ENCODE measurements at places on chromosomes 7 and 10.

- no peak for DNase-seq
These were observed 121.5 kb downstream of the CTTNBP2 start for GRCh38 chr7:117751775-117752174.

DNA sequence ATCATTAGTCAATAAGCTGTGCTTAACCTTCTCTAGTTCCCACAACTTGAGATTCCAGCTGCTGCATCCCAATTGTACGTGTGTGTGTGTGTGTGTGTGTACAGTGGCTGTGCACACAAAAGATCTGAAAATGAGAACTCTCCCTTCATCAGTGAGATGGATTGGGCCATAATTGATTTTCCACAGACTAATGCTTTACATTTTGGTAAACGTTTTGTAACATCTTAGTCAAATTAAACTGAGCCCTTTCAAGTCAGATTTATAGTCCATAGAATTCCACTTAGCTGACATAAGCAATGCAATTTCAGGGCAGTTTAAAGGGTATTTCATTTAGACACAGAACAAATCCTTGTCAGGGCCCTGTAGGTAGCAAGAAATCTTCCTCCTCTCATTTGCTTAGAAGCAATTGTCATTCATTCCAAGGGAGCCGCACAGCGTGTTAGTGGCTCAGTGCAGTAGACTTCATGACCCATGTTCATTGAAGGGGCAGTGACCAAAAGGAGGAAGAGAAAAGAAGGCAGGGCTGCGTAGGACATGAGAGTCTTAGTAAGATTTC is 1123.5 kb upstream of the AUTS2 start:
- DNase-seq, result no peak

GRCh38 chr10:133278577-133279265 is 2.1 kb upstream of the ADAM8 start:
- DNase-seq, result peak; percentile 87

DNA sequence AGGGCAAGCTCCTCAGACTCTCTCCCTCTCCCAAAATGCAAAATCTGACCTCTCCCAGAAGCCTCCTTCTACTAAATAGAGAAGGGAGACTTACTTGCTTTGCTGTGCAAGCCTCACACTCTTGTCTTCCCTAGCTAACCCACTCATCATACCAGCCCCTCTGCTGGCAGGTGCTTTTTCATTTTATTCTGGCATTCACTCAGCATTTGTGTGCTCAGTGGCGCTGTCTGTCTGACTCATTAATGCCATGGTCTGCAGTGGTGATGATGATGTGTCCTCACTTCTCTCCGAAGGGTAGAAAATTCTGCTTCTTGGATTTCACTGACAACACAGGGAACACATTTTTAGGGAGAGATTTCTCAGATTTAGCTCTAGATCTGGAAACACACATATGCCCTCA is 22.0 kb upstream of the BTRC start:
- peak; percentile 54 for DNase-seq

GRCh38 chr10:48929413-48929990 is 10.1 kb downstream of the LRRC18 start:
- DNase-seq, result no peak

GRCh38 chr10:110067960-110068770 is 60.4 kb downstream of the ADD3 start:
- DNase-seq, result peak; percentile 47

DNA sequence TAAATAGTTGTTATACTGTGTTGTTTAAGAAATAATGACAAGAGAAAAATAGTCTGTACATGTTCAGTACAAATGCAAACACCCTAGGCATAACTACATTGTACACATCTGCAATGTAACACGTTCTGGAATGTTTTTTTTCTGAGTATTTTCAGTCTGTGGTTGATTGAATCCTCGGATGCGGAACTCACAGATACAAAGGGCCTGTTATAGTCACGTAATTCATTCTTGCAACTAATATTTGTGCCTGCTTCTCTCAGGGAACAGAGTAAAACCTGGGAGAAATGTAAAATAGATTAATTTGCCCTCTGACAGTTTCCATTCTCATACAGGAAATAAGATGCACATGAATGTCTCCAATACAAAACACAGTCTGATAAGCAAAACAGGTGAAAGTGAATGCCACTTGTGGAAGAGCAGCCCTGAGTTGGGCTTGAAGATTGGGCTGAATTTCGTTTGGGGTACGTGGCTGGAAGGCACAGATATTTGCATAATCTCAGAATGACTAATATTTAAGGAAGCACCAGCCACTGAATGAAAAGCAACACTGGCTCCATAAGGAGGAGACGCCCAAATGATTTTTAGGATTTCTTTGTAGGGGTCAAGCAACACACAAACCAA is 19.1 kb downstream of the DENND2A start:
- no peak for DNase-seq

GRCh38 chr7:26856176-26856985 is 8.0 kb downstream of the SKAP2 start:
- no peak for DNase-seq

DNA sequence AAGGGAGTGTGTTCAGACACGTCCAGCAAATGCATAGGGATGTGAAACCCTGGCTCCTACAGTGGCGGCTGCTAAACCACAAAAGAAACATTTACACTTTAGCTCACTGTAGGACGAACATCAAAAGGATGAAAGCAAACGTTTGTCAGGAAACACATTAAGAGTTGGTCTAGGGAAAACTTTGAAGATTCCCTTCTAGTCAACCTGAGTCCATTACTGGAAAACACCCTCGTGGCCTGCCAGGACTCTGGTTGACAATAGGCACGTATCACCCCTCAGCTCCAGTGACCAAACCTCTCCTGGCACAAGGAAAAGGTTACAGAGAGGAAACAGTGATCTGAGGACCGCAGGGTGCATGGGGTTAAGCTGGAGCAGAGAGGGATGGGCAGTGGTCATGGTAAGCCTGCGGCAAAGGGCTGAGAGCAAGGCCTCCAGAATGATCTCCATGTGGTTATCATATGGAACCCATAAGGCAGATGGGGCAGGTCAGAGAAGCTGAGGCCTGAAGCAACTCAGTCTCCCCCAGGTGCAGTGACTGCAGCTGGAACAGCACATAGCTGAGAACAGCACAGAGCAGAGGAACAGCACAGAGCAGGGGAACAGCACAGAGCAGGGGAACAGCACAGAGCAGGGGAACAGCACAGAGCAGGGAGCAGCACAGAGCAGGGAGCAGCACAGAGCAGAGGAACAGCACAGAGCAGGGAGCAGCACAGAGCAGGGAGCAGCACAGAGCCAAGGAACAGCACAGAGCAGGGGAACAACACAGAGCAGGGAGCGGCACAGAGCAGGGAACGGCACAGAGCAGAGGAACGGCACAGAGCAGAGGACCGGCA is 49.9 kb downstream of the CHST15 start:
- DNase-seq, result no peak

GRCh38 chr7:33916357-33917081 is 11.2 kb downstream of the BMPER start:
- no peak for DNase-seq

DNA sequence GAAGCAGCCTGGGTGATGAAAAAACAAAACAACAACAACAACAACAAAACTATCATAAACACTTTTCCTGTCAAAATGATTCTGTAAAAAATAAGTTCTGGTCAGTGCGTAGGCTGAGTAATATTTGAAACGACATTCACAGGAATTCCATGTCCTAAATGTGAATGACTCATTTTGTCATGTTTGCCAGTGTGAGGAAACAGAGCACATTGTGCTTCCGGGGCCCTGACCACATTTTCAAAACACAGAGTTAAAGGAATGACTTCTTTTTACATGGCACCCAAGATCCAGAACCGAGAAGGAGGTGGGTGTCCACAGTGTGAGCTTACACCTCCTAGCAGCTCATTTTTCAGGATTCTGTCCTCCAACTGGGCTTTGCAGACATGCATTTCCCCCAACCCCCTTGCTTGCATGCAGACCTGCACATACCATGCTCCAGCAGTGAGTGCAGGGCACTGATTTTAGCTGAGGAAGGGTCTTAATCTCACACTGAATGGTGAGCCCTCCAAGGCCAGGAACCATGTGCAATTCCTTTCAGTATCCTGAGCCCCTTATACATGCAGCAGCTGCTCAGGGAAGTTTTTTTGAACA is 3.0 kb downstream of the CLRN3 start:
- DNase-seq, result peak; percentile 18

DNA sequence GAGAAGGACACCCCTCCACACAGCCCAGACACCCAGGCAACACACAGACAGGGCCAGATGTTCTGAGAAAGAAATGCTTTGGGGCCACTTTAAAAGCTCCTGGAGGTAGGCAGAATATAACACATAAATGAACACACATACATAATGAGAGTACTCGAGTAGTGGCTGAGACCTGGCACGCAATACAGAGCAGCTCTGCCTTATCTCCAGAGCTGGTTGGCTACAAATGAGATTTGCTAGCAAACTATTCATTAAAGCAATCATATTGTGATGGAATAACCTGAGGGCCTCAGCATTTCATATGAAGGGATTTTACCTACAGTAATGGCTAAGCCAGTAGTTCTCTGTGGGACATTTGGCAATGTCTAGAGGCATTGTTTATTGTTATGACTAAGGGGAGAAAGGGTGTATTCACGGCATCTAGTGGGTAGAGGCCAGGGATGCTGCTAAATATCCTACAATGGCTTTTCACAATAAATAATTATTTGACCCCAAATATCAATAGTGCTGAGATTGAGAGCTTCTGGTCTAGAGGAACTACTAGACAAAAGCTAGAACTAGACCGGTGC is 5.5 kb upstream of the IMPDH1 start:
- DNase-seq, result no peak

DNA sequence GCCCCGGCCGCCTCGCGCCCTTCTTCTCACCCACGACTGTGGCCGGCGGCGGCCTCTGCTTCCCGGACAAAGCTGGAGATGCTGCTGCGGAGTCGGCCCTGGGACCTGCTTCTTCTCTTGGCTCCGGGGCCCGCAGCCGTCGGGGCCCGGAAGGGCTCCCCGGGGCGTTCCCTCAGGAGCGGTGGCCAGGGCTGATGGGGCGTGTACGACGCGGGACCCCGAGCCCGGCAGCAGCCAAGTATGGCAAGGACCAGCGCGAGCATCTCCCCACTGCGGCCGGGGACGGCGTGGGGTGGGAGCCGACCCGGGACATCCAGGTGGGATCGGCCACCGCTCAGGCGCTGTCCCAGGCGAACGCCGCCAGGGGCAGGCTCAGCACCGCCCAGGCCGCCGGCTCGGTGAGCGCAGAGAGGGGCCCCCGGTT is 27.6 kb upstream of the BMS1 start:
- DNase-seq, result no peak

DNA sequence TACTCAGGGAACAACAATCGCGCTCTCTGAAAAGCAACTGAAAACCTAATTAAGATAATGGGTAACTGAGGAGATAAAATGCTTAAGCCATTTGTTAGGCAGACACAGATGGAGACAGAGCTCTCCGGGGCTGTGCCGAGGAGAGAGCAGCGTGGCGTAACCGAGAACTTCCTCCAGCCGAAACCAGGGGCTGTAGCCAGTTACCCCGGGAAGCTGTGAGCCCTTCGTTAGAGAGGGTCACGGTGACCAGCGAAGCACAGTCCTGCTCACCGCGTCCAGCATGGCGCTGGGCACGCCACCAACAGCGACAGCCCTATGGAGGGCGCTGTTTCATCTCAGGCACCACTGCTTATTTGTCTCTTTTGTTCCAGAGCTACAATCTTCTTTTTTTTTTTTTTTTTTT is 16.1 kb downstream of the PAPOLB start:
- DNase-seq, result no peak

DNA sequence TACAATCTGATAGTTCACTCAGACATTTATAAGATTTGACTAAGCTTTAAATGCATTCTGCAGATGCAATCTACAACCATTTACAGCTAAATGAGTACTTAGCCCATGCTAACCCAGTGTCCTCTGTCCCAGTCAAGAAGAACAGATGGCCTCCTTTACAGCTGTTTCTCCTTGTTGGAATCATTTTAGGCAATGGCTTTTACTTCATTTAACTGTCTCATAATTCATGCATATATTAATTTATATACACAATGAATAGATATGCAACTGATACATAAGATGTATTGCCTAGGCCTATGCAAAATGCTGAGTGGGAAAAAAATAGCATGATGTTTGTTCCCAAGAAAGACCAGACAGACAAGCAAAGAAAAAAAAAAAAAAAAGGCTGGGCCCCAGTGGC is 82.2 kb downstream of the TSPAN12 start:
- no peak for DNase-seq

- DNase-seq, result no peak
These were observed 93.4 kb downstream of the DOCK4 start for GRCh38 chr7:112112822-112113255.

GRCh38 chr10:55668326-55668922 is 692.6 kb downstream of the ZWINT start:
- peak; percentile 11 for DNase-seq

GRCh38 chr10:45673074-45673648 is 589 bp upstream of the ZFAND4 start:
- DNase-seq, result no peak

DNA sequence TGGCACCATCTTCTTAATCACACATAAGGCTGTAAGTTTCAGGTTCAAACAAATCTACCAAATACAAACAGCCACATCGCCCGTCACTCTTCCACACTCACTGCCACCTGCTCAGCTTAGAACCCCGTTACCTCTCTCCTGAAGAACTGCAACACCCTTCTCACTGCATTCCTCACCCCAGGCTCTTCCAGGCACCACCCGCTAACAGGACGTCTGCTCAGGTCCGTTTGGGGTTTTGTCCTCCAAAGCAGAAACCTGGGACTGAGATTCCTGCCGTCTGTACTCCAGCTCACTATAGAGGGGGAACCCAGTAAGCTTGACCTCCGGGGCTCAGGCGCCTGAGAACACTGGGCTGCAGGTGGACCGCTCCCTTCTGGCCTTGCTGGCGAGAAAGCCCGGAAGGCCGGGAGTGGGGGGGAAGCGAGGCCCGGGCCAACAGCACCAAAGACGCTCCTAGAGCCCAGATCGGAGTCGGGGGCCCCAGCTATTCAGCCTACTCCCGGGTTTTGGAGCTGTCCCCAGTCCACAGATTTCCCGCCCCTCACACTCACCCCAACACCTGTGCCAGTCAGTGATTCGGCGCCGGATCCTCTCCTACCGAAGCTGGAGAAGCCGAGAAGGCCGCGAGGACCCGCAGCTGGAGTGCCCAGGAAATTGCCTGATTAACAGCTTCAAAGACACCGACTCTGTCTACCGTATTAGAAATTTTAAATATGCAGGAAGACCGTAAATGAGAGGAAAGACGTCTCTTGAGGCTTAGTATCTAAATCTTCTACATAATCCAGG is at the start of gene AP3M1:
Gene AP3M1, minus strand, starts transcription at position 625 of the 786 bp plus-strand sequence. CDS start 12,449 bp downstream, outside the sequence.
- no peak for DNase-seq

DNA sequence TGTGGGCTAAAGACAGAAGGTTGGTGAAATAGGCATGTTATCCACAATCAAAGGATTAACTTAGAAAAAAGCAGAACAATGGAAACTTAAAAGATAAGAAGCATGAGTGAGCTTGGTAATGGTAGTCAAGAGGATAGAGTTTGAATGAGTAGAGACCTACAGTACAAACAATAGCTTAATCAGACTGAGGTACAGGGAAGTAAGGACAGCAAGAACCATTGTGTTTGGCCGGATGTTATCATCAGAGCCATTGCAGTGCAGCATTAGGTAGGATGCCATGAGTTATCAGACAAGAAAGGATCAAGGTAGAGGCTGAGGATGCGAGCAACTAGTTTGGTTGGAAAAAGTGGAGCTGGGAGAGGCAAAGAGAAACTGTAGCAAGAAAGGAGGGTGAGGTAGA is 353.3 kb upstream of the VSTM2A start:
- no peak for DNase-seq

- DNase-seq, result no peak
These were observed 58.4 kb downstream of the VOPP1 start for GRCh38 chr7:55513868-55514267.
